ENCODE measurements at places on chromosomes 1 and 21.

DNA sequence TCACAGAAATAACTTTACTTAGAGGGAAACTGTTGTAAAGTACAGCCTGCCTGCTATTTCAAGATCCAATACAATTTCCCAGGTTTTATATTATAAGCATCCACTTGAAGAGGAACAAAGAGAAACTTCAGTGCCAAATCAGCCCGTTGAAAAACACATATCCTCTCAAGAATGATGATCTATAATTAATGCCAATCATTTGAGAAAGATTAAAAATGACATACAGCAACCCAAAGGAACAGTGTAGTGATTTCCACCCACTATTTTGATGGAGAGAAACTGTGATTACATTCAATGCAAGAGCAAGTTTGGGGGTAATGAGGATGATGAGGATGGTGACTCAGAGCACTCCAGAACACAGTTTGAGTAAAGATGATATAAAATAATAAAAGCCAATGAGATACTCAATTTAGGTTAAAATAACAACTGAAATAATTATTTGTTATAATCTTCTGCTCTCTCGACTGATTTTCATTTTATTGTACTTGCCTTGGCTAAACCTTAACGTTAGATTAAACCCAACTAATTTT is 715.5 kb downstream of the NCAM2 start:
- no peak for DNase-seq

- no peak for DNase-seq
These were observed 184.6 kb downstream of the PCP4 start for GRCh38 chr21:40051801-40052200.

DNA sequence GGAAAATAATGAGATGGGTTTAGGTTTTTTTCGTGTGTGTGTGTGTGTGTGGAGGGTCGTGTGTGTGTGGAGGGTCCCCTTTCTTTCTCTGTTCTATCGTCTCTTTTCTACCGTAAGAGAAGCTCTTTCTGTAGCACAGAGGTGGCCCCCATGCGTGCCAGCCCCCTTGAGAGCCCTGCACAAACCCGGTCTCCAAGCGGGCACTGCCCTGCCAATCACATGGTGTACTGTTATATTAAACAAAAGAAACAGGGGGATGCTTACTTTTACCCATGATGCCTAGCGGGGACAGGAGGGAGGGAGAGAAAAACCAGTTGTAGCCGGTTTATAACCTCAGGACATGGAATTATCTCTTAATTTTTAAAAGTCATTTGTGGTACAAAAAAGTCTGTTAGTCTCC is 41.0 kb downstream of the GATAD2B start:
- no peak for DNase-seq

DNA sequence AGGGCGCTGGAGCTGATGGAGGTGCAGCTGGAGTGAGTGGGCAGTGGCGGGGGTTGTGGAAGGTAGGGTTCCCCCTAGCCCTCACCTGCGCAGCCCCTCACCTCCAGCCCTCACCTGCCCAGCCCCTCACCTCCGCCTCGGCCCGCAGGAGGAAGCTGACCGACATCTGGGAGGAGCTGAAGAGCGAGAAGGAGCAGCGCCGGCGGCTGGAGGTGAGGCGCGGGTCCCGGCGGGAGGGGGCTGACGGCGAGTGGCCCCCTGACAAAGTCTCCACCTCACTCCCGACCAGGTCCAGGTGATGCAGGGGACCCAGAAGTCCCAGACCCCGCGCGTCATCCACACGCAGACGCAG is 2.7 kb downstream of the EVA1B start:
- DNase-seq: no peak

GRCh38 chr1:206905295-206906164 is 8.3 kb downstream of the IL24 start:
- DNase-seq: peak; percentile 36

DNA sequence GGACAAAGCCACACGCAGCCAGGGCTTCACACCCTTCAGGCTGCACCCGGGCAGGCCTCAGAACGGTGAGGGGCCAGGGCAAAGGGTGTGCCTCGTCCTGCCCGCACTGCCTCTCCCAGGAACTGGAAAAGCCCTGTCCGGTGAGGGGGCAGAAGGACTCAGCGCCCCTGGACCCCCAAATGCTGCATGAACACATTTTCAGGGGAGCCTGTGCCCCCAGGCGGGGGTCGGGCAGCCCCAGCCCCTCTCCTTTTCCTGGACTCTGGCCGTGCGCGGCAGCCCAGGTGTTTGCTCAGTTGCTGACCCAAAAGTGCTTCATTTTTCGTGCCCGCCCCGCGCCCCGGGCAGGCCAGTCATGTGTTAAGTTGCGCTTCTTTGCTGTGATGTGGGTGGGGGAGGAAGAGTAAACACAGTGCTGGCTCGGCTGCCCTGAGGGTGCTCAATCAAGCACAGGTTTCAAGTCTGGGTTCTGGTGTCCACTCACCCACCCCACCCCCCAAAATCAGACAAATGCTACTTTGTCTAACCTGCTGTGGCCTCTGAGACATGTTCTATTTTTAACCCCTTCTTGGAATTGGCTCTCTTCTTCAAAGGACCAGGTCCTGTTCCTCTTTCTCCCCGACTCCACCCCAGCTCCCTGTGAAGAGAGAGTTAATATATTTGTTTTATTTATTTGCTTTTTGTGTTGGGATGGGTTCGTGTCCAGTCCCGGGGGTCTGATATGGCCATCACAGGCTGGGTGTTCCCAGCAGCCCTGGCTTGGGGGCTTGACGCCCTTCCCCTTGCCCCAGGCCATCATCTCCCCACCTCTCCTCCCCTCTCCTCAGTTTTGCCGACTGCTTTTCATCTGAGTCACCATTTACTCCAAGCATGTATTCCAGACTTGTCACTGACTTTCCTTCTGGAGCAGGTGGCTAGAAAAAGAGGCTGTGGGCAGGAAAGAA is 8.1 kb downstream of the PSRC1 start:
- DNase-seq: no peak

GRCh38 chr1:94688646-94689045 is 131.5 kb upstream of the SLC44A3 start:
- no peak for DNase-seq

- peak; percentile 82 for DNase-seq
These were observed at the start of gene CFAP45 for GRCh38 chr1:159900086-159900680. CFAP45 (minus strand) TSS chr1:159900165; CDS start chr1:159900098, 67 bp downstream.

DNA sequence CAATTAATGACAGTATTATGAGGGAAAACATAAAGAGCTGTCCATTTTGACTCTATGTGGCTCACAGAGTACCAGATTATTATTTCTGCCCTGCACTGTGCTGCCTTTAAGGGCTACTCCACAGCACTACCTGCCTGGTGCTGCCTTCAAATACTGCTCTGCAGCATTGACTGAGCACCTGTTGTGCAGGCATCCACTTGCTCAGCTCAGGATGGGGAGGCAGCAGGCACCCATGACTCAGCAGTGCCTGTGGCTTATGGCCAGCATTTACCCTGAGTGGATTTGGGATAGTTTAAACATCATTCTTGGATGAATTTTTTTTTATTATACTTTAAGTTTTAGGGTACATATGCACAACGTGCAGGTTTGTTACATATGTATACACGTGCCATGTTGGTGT is 953 bp upstream of the KPRP start:
- no peak for DNase-seq

GRCh38 chr1:115807723-115808122 is 33.2 kb downstream of the NHLH2 start:
- DNase-seq: no peak

- no peak for DNase-seq
These were observed 308.7 kb downstream of the TTLL7 start for GRCh38 chr1:83689921-83690868.

DNA sequence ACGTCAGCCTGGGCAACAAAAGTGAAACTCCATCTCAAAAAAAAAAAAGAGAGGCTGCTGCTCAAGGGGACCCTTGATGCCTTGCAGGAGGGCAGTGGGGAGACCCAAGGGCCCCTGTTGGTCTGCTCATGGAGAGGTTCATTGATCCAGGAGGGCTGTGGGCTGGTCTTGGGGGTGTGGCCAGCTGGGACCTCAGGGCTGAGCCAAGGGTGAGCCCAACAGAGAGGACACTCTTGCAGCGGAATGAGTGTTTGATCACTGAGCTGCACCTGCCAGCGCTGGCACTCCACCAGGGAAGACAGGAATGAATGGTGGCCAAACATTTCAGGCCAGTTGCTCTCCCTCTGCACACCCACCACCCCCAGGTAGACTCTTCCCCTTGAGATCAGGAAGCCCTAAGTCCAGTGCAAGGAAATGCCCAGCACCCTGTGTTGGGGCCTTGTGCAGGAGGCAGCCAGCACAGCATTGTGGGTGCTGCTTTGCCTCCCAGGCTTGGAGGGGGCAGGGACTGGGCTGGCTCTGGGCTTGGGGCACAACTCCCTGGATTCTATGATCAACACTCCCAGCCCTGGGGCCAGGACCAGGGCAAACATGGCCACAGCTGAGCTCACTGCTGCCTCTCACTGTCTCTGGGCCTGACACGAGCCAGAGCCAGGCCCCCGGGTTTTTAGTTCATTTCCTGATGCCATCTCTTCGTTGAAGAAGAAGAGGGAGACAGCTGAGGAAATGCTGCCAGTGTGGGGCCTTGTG is 50.7 kb downstream of the IRF2BP2 start:
- DNase-seq: no peak

- no peak for DNase-seq
These were observed 56.2 kb downstream of the LGR6 start for GRCh38 chr1:202249846-202250245.

GRCh38 chr1:156089704-156090103 is 7.4 kb upstream of the MEX3A start:
- DNase-seq: no peak

- no peak for DNase-seq
These were observed 63.3 kb downstream of the COL18A1 start for GRCh38 chr21:45468051-45468970.

GRCh38 chr1:56061824-56062223 is 517.5 kb downstream of the PLPP3 start:
- no peak for DNase-seq

- DNase-seq: peak; percentile 2
These were observed 30.4 kb downstream of the SLC19A1 start for GRCh38 chr21:45511661-45512431.

DNA sequence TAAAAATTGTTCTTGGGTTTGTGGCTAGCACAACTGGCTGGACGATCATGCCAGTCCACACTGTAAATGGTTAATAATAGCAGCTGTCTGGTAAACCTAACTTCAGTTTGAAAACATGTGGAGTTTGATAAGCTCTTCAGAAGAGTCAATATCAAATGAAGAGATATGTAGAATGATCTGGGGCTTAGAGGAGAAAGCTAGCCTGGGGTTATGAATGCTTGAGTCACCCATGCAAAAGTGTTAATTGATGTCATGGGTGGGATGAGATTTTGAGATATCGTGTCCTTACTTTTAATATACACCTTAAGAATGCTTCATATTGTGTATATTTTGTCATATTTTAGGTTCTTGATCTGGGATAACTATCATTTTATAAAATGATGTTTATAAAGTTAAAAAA is 554.7 kb upstream of the ZRANB2 start:
- no peak for DNase-seq

DNA sequence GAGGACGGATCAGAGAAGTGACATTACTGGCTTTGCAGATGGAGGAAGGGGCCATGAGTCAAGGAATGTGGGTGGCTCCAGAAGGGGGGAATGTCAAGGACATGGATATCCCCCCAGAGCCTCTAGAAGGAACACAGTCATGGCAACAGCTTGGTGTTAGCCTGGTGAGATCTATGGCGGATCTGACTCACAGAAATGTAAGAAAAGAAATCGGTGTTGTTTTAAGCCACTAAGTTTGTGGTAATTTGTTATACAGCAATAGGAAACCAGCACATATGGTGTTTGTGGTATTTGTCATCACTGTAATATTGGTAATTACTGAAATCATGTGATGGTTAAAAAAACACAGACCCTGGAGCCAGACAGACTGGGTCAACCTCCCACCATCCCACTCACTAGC is 236.2 kb downstream of the SETD4 start:
- DNase-seq: no peak

DNA sequence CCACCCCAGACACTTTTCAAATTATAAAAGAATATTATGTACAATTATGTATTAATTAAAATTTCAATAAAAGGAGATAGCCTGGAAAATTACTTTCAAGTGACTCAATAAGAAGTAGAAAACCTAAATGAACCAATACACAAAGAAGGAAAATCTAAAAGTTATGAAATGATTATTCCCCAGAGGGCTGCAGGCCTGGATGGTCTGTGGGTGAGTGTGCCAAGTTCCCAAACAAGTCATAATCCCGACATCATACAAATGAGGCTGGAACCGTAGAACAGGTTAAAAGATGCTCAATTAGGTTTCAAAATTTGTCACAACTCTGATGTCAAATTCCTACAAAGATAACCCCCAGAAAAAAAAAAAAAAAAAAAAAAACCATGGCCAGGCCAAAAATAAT is 12.7 kb downstream of the SPATC1L start:
- no peak for DNase-seq

GRCh38 chr1:234781241-234782065 is 171.5 kb upstream of the IRF2BP2 start:
- DNase-seq: no peak

DNA sequence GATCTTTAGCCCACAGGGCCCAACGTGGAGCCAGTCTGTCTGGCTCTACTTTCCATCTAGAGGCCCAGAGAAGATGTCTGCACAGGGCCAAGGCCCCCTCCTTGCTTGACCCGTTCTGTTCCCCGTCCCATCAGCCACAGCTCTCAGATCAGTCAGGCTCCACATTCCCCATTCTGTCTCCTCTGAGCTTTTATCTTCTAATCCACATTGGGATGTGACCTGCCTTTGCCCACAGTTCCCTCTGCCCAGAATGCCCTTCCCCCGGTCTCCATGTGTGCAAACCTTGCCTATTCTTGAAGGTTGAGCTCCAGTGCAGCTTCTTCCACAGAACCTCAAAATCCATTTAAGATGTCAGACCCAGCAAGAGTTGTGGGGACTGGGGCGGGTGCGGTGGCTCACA is 53.3 kb upstream of the WASF2 start:
- DNase-seq: no peak

- DNase-seq: no peak
These were observed 9.1 kb downstream of the CYYR1 start for GRCh38 chr21:26563856-26564503.

GRCh38 chr1:5889901-5890300 is 102.3 kb downstream of the NPHP4 start:
- no peak for DNase-seq

- peak; percentile 76 for DNase-seq
These were observed 6.5 kb upstream of the PADI2 start for GRCh38 chr1:17125756-17126237.

GRCh38 chr1:177753655-177754054 is 216.2 kb downstream of the SEC16B start:
- no peak for DNase-seq

DNA sequence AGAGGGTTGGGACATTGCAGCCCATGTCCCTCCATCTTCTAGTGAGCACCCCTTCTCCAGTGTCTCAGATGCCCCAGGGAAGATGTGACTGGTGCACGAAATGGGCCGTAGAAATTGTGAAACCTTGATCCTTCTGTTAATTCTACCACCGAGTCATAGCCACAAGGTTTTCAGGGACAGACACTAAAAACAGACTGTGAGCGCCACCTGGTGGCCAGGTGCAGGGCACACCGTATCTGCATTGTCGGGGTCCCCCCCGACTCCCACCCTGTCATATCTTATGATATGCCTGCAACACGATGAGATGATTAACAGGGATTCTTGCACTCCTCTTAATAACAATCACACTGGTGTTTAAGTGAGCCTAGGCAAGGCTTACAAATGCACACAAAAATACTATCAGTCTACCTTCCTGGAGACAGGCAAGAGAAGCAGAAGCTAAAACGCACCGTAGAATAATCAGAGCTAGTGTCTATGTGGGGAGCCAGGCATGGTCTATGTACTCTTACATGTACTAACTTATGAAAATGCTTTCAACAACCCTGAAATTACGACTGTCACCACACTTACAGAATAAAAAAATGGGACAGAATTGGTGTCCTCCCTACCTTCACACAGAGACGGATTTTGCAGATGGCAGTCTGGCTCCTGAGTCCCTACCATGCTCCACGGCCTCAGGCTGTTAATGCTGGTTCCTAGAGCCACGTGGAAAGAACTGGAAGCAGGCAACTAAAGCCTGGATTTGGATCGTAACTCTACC is 57.9 kb downstream of the FHAD1 start:
- DNase-seq: peak; percentile 24
